ENCODE measurements at places on chromosomes 11 and 22.

GRCh38 chr11:77515483-77515882 is 41.6 kb upstream of the PAK1 start:
- DNase-seq = no peak

- DNase-seq = no peak
Observed at GRCh38 chr11:77144857-77145428, 16.9 kb downstream of the MYO7A start.

GRCh38 chr22:40451210-40451609 is 80.8 kb downstream of the SGSM3 start:
- DNase-seq = no peak

- DNase-seq = no peak
Observed at GRCh38 chr11:20081336-20081735, 78.9 kb downstream of the DBX1 start.

GRCh38 chr11:67780056-67780455 is 105.6 kb upstream of the ALDH3B2 start:
- no peak for DNase-seq

GRCh38 chr11:61923166-61924063 is 6.0 kb upstream of the RAB3IL1 start:
- no peak for DNase-seq

DNA sequence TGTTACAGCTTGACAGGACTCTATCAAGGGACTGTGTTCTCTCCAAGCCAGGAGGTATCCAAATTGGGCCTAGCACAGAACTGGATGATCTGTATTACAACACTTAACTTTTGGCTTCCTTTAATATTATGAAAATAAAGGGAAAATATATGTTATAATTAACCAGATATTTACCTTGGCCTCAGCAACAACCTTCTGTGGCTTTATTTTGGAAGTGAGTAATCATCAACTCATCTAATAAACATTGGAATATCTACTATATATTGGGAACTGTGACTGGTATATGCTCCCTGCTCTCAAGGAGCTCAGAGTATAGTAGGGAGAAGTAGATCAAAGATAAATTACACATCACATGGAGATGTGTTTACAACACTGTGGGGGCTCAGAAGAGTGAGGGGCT is 352.2 kb downstream of the METTL15 start:
- DNase-seq = no peak

GRCh38 chr22:36256478-36256877 is 3.5 kb downstream of the APOL1 start:
- no peak for DNase-seq

DNA sequence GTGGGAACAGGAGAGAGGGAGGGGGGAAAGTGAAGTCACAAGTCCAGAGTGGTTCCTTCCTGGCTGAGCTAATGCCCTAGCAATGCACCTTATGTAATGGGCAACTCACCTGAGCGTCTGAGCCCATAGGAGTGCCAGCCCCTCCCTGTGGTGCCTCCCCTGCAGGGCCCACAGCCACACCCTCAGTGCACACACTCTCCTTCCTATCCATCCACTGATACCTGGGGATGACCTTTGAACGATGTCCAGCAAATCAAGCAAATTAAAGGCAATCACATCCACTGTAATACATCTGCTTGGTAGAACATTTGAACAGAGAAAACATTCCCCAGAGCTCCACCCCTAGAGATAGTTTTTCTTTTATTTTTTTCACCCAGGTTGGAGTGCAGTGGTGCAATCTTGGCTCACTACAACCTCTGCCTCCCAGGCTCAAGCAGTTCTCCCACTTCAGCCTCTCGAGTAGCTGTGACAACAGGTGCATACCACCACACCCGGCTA is 19.6 kb upstream of the MICAL2 start:
- no peak for DNase-seq

- DNase-seq = no peak
Observed at GRCh38 chr11:45248501-45249011, 37.6 kb downstream of the SYT13 start.

GRCh38 chr11:12731841-12732336 is 57.7 kb downstream of the TEAD1 start:
- no peak for DNase-seq

DNA sequence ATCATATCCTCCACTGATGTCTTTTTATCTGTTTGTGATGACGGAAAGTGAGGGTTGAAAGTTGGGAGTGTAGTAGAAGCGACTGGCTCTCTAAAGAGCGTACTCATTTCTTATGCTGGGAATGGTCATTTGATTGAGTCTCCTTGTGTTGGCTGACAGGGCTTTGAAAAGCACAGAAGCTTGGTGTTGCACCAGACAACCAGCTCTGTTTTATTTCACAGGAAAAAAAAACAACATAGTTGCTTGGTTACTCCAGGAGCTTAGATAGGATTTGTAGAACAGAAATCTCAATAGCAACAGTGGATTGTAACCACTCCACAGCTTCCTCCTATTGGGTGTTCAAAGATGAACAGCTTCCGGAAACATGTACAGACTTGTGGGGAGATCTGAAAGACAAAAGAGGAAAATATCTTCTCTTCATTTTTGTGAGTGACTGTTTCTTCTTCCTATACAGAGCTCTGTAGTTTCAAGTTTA is 2.7 kb downstream of the RBM14 start:
- DNase-seq = peak; percentile 83

GRCh38 chr11:64648551-64648950 is 57.5 kb downstream of the SLC22A12 start:
- no peak for DNase-seq
